ENCODE measurements at places on chromosomes 5 and 9.

DNA sequence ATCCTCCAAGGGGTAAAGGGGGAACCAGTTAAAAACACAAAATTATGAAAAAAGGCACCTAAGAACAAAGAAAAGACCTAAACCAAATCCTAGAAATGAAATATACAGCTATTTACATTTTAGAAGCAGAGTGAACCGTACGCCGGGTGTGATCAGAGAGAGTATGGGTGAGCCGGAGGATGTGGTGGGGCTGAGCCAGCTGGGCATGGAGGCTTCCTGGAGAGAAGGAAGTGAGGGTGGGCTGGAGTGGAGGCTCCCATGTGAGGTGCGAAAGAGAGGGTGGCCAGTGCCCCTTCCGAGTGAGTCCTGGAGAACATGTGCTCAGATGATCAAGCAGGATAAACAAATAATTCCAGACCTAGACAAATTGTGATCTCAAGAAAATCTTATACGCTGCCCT lies 111.6 kb downstream of the CACNA1B start:
- DNase-seq, result peak; percentile 13

DNA sequence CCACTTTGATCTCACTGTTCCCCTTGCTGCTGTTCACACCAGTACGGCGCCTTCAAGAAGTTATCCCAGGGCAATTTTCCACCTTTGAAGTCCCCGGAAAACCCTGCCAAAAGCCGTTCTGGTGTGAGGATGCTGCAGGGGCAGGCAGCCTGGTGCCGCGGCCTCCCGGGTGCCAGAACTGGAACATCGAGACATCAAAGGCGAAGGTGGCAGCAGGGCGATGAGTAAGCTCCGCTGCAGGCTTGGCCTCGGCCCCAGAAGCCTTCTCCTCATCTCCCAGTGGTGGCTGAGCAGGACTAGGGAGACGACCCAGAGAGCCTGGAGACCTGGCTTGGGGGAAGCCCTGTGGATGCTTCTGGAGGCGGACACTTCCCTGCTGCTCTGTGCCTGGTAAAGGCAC lies 115.3 kb upstream of the MSX2 start:
- no peak for DNase-seq

DNA sequence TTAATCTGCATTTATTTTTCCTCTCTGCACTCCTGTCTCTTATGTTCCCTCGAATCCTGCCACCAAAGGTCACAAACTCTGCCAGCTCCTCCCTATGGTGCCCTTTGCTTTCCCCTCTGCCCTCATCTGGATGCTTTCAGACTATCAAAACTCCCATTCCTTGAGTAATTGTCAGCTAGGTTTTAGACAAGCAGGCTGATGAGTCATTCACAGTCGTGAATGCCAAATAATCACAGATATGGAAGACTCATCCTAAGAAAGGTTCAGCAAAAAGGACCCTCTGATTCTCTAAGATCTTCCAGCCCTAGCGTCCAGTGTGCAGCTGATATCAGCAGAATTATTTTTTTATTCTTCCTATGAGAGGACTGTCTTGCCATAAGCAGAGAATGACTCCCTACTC lies 104.5 kb upstream of the NUDT12 start:
- DNase-seq, result no peak

GRCh38 chr5:112685386-112685785 lies 52.3 kb upstream of the APC start:
- no peak for DNase-seq

DNA sequence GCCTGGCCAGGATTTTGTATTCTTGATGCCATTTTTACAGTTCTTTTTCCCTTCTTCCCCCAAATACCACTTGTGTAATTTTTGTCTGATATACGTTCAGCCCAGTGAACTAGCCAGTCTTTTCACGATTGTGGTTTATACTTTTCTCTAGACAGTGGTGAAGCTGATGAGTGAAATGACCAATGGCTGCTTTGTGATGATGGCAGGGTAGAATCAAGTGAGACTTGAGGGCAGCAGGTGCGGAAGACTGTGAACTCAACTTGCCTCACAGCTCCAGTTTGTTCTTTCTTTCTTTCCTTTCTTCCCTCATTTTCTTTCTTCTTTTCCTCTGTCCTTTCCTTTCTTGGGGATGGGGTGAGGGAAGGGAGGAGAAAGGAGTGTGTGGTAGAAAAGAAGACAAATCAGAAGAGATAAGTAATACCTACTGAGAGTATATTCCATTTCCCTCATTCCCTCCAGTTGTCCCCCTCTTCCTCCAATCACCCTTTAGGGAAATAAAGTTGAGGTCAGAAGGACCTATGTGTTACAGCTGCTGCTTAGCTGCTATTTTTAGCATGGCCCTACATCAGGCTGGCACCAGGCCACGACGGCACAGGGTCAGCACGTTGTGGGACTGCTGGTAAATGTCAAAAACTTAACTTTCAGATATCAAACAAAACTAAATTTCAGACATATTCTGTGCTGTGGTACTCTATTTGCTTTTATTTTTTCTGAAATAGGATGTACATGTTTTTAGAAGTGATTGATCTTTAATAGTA lies 12.3 kb downstream of the ZSWIM6 start:
- no peak for DNase-seq

DNA sequence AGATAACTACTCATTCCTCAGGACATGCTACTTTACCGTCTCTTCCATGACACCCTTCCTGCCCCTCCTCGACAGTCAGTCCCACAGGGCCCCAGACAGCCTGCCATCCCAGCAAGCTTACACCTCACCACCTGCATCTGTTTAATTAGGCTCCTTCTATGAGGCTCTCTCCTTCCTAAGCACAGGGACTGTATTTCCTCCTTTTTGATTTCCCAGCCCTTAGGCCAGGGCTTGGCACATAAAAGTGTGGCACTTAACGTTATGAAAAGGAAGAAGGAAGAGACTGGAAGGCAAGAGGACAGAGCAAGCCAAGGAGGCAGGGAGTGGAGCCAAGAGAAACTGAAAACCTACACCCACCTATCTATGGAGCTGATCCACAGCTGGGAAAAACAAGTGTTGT lies 146.8 kb downstream of the SIL1 start:
- no peak for DNase-seq

GRCh38 chr5:68122439-68123328 lies 92.9 kb upstream of the PIK3R1 start:
- no peak for DNase-seq

- DNase-seq, result no peak
Observed at GRCh38 chr9:70285246-70285645, 26.5 kb downstream of the SMC5 start.

- no peak for DNase-seq
Observed at GRCh38 chr9:37978983-37979382, 75.1 kb upstream of the SLC25A51 start.

- no peak for DNase-seq
Observed at GRCh38 chr9:71854811-71855210, 56.2 kb downstream of the ABHD17B start.

GRCh38 chr5:73705364-73705763 lies 79.4 kb downstream of the ARHGEF28 start:
- no peak for DNase-seq

GRCh38 chr9:106697750-106698502 lies 165.0 kb upstream of the ZNF462 start:
- peak; percentile 86 for DNase-seq

- no peak for DNase-seq
Observed at GRCh38 chr5:159030357-159030756, 69.4 kb downstream of the EBF1 start.

DNA sequence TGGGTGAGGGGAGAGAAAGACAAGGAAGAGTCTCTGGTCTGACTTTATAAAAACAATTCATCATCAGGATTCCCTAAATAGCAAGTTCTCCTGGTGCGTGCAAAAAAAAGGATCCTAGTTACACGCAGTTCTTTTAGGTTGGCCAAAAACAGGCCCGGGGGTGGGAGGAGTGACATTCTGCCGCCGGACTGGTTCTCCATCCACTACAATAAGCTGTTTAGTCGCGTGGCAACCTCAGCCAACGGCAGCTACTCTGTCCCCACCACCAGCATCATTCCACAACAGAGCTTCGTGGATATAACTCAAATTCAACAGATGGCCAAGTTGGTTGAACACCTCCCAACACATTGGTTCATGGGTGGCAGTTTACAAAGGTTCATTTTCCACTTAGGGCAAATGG lies 2.9 kb upstream of the FAM163B start:
- no peak for DNase-seq

GRCh38 chr9:83403527-83404238 lies 134.5 kb downstream of the FRMD3 start:
- no peak for DNase-seq

DNA sequence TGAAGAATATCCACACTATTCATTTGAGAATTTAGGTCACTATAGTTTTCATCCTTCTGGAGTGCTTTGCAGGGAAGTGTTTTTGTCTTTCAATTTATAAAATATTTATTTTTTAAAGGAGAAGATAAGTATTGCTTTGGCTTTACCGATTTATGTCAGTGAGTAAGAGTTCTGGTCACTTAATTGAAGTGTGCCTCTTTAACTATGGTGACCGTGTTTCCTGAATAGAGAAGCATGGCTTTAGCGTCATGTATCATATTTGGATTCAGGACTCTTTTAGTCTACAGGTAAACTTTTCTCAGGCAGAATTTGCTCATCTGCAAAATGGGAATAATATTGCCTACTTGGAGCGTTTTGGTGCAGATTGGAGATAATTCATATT lies 902 bp downstream of the BDP1 start:
- no peak for DNase-seq

Data from right forelimb (tissue), 1 donor.